A549 treated with ZK216348 at 1 μM for 4 hours (cell line): ENCODE measurements at places on chromosomes 1 and 21. TPM values are rescaled to one million over a fixed set of nuclear protein-coding genes. Genes with fewer than 3 reads are reported as not detected.

Gene HTR6
- 0.18 to 0.24 TPM (median 0.22 TPM) in 3 of 5 replicates, not detected in the others for total RNA-seq

Gene CFAP74
- 0.02 to 0.07 TPM in 2 of 5 replicates, not detected in the others for total RNA-seq

Gene DENND2D
- 1.6 to 2.2 TPM (median 1.7 TPM) in 5 replicates for total RNA-seq

Gene SPRR4
- not detected in 5 replicates for total RNA-seq

Gene FGGY
- 2.5 to 3.1 TPM (median 2.7 TPM) in 5 replicates for total RNA-seq

Gene SPRR2F
- not detected in 5 replicates for total RNA-seq

Gene RHOU
- 4.3 to 8.4 TPM (median 7.6 TPM) in 5 replicates for total RNA-seq

Gene CLCNKB
- 0.07 to 0.22 TPM (median 0.15 TPM) in 4 of 5 replicates, not detected in the other for total RNA-seq

Gene GABRD
- total RNA-seq = 0.19 to 0.83 TPM (median 0.41 TPM) in 5 replicates
